ENCODE measurements at places on chromosomes 5 and 9.

GRCh38 chr5:176548967-176549444, at the start of gene CDHR2:
TSS of gene CDHR2 (plus strand) at chr5:176549342. CDS start at chr5:176565353, 16,011 bp downstream.
- DNase-seq: no peak

- no peak for DNase-seq
These were observed 40.2 kb upstream of the FBXW11 start for GRCh38 chr5:172046593-172046992.

DNA sequence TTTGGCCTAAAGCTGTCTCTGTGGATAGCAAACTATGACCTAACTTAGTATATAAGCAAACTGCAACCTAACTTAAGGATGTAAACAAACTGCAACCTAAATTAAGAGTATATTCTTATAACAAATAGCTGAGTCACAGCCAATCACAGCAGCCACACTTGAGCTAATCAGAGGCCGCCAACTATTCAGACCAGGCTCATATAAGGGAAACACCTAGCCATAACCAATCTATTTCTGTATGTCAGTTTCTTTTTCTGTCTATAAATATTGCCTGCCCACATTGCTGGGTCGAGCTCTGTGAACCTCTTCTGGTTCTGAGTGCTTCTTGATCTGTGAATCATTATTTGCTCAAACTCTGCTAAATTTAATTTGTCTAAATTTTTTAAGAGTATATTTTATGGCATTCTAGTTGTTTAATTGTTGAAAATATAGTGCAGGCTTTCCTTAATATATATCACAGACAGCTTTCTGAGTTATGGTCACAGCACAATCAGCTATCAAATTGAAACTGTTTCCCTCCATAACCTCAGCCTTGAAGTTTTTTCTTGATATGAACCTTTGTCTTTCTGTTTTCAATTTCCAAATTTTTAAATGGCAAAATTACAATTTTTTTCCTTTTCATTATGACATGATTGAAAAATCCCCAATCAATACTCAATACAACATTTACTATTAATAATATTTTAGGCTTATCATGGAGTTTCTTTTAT, 327.1 kb upstream of the NUDT12 start:
- no peak for DNase-seq

GRCh38 chr9:72955571-72955970, 2.7 kb upstream of the ALDH1A1 start:
- DNase-seq: no peak

DNA sequence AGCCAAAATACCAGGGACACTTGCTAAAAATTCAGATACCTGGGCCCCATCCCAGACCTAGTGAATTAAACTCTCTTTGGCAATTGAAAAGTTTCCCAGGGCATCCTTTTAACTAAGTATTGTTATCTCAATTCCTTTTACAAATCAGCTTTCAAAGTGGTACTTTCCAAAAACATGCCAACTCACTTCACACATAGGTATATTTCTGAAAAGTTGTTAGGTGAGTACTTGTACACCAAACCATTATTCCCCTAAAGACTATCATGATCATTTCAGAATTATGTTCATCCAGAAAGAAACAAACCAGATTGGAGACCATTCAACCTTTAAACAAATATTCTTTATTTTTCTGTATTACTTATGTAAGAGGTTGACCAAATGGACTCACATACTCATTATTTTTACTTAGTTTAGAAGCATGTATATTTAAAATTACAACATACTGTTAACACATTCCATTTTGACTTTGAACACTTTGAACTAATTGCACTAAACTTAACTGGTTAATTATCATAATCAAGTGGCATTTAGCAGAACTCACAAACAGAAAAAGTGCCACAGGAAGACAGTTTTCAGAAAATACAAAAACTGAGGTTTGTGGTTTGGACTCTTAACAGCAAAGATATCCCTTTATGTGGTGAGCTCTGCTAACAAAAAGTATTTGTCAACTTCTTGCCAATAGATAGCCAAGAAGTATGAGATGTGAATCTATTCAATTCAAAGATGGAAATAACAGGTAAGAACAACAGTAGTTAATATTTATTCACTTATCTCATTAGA, 40.7 kb downstream of the KIAA0825 start:
- DNase-seq: no peak

DNA sequence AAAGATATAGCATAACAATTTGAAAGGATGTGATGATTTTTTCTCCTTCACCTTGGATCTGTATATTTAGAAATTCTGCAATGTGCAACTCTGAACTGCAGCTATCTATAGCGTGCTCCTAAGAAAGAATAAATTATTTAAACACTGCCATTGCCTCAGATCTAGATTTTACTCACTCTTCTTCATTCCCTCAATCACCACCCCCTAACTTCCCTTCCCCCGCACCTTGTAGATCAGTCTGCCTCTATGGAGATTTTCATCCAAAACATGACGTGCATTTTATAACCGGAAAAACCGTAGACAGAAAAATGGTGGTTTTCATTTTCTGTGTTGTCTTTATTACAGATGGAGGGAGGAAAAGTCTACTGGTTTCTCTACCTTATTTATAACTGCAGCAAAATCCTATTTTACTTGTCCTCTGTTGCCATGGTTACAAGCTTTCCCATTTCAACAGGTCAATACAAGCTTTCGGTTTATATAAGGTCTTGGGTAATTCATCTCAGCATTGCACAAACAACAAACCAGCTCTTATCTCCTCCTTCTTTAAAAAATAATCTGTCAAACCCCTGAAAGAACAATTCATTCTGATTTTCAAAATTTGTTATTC, 480.0 kb downstream of the TAF11L14 start:
- no peak for DNase-seq

GRCh38 chr9:92767066-92768054, 2.7 kb upstream of the BICD2 start:
- no peak for DNase-seq

- DNase-seq: no peak
These were observed 88.6 kb upstream of the AGXT2 start for GRCh38 chr5:35136386-35136785.

DNA sequence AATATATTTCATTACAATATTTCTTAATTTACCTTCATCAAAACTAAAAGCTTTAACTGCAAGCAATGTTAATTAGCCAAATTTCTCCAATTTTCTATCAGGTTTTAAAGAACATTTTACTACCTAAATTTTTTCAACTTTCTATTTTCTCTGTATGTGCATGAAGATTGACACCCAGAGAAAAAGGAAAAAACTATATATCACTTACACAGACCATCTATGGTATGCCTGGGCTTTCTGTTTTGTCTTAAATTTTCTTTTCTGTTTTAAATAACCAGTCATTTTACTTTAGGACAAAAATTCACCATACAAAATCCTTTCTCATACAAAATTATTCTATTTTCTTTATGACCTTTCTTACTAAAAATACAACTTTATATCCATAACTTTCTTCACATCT, 13.8 kb upstream of the IL7R start:
- DNase-seq: no peak

DNA sequence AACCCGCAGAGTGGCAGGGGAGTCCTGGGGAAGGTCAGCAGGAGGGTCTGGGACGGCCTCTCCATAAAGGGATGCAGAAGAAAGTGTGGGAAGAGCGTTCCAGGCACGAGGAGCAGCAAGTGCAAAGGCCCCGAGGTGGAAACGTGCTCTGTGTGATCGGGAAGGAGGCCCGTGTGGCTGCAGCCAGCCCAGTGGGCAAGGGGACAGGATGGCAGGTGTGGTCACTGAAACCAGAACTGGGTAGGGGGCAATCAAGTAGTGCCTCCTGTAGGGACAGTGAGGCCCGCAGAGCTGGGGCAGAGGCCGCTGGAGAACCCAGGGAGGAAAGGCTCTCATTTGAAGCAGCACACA, 16.3 kb upstream of the LAMC3 start:
- DNase-seq: no peak

DNA sequence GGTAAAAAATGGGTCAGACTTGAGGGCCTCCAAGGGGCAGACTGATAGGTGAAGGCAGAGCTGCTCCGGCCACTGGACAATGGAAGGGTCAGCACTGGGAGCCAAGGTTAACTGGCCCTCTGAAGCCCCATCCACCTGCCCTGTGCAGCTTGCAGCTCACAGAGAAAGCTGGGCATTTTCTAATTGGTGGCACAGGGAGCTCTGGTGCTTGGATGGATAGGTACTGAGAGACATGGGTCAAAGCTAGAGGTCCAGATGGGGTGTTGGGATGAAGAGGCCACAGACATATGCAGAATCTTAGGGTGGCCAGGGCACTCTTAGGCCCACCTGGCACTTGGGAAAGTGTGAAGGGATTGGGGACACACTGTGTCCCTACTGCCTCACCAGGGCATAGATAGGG, 29.5 kb upstream of the SARDH start:
- no peak for DNase-seq

DNA sequence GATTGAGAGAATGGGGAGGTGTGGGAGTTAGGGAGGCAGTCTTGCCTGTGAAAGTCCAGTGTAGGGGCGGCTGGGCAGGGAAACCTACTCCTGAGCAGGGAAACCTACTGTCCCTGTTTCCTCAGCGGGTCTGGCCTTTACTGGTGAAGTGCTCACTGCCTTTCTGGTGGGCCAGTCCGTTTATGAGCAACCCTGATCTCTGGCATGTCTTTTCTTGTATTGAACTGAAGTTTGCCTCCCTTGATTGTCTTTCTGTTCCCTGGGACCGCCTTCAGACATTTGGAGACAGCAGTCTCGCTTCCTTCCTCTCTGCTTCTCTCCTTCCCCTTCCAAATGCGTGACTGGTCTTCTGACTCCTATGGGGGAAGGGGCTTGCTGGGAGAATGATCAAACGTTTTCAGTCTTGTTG, 2.9 kb downstream of the SNX18 start:
- DNase-seq: no peak

DNA sequence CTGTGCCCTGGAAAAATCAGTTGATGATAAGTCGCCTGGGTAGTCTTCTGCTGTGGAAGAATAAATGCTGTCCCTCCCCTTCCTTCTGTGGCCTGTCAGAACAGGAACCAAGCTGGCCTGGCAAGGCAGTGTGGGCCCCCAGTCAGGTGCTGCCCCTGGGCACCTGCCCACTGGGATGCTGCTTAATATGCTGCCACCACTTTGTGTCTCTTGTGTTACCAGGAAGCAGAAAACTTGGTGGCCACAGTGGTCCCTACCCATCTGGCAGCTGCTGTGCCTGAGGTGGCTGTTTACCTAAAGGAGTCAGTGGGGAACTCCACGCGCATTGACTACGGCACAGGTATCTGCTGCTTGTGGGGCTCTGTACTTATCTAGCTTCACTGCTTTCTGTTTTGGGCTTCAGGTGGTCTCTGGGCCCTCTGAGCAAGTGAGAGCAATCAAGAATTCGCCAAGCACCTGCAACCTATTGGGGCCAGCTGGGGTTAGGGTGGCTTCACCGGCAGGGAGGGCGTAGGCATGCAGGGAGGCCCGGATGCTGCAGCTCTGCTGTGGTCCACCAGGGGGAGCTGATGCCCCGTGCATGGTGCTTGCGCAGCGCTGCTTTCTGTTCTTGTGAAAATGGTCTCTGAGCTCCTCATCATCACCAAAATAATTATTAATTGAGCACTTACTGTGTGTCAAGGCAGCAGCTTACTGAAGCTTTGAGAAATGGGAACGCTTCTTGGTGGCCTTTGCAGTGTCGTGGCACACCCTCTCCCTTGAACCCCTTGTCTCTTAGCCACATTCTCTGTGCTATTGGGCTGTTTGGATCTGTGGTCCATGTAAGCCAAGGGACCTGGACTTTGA, 20.3 kb downstream of the PTPA start:
- DNase-seq: peak; percentile 92

DNA sequence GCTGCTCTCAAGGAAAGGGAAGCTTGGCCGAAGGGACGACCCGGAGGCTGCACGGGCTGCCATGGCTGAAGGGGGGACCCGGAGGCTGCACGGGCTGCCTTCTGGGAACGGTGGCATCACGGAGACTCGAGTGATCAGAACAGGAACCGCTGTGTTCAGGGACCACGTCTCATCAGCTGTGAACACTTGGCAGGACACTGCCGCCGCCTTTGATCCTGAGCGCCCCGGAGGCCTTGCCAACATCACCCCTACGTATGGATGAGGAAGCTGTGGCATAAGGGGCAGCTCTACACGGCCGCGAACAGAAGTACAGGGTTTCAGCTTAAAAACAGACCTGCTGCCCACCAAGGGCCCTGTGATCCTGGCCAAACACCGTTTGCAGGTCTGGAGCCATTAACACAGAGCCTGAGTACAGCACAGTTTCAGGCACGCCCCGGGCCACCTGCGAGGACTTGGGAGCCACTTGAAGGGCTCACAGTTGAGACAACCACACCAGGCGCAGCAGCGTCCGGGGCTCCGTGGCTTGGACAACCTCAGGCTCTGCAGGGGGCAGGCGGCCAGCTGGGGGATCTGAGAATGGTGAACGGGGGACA, 23.9 kb upstream of the TERT start:
- DNase-seq: peak; percentile 3

DNA sequence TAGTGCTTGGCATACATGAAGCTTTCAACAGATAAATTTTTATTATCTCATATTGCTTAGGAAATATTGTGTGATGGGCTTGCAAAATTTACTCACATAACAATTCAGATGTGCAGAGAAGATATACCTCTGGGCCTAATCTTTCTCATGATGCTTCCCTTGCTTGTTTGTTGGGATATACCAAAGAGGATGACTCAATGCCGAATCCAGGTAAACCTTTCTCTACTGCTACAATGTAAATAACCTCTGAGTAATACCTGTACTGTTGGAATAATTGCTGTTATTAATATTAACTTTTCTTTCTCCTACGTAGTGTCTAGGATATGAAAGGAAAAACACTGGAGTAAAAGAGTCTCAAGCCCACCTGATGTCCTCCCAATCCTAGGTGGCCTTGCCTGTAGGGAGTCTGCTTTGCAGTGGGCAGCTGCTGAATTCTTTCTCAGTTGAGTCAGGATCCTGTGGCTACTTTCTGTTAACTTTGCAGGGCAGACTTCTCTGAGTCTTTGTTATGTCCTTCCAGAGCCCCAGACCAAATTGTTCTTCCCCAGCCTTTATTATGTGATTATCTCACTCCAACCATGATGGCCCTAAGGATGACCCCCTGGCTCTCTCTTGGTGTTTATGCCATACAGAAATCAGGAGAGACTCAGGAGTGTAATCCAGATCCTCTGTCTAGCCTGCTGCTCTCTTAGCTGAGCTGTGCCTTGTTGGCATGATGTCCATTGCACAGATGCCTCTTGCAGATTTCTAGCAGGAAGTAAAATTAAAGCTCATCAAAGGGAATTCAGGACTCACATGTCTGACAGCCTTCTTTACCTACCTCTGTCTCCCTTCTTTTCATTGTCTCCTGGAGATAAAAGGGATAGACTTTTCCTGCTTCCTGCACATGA, 208.1 kb downstream of the SNX18 start:
- DNase-seq: no peak

DNA sequence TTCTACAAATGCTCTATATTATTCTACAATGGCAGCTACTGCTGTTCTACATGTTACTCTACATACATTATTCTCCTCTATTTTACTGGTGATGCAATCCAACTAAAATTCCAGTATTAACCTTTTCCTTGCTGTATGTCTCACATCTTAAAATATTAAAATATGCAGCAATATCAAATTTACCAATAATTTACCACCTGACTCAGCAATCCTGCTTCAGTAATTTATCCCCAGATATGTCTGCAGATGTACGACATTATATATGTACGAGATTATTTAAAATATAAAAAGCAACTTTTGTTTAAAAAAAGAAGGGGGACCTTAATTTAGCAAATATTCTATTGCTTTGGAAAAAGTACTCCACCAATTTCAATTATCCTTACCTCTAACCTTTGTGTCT, 11.6 kb downstream of the KIF3A start:
- DNase-seq: no peak

Measured in GM12892 (cell line).